ENCODE measurements at places on chromosomes 4 and X.

DNA sequence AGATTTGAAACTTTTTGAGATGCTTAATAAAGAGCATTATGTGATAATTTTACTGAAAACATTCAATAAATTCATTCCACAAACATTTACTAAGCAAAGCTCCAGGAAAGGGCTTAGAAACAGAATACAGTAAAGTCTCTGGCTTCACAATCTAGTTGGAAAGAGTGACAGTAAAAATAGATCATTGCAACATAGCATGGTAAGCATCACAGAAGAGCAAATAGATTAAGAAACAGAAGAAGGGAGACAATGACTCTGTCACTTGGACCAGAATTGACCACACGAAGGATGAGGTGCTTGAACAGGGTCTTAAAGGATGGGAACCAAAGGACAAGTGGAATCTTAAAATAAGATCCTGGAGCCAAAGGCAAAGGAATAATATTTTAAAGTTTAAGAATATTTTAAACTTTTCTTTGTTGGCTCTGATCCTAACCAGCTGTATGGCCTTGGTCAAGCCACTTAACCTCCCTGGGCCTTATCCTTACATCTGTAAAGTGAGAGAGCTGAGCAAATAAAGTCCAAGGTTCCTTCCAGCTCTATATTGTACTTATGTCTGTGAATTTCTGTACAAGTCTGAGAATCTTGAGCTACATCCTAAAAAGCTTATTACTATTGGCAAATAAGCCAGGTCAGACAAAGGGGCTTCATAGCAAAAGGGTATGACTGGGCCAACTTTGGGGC is 33.9 kb downstream of the SEC24D start:
- DNase-seq = no peak

DNA sequence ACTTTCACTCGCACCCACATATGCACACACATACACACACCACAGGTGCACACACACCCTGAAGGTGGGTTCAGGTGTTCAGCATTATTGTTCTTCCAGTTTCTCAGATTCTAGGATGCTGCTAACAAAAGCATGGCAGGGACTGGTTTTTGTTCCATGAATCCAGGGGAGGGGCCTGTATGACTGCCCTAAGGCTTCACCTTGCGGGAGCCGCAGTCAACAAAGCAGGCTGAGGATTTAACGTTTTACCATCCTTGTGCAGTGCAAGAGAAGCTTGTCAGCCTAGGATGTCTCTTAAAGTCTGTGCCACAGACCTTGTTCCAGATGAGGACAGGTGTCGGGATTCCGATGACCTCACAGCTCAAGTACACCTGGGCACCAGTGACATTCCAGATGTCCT is 61.8 kb downstream of the POLR2B start:
- no peak for DNase-seq

GRCh38 chr4:159206427-159206871 is 103.6 kb downstream of the RAPGEF2 start:
- no peak for DNase-seq

GRCh38 chr4:120611092-120611491 is 311.4 kb downstream of the PRDM5 start:
- DNase-seq = no peak

DNA sequence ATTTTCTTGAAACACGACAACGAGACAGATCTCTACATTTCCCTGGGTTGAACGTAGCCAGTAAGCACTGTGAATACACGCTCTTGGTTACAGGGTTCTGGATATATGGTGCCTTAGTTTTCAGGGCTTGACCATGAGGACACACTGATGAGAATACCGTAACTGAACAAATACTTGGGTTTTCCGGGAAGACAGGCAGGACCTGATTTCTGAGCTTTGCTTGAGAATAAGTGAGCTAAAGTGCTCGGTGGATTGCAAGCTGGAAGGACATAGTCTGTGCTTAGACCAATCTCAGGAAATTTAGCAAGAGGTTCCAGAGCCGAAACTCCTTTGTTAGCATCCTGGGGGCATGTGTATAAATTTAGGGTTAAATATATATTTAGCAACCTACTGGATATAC is 876 bp upstream of the TACR3 start:
- no peak for DNase-seq

DNA sequence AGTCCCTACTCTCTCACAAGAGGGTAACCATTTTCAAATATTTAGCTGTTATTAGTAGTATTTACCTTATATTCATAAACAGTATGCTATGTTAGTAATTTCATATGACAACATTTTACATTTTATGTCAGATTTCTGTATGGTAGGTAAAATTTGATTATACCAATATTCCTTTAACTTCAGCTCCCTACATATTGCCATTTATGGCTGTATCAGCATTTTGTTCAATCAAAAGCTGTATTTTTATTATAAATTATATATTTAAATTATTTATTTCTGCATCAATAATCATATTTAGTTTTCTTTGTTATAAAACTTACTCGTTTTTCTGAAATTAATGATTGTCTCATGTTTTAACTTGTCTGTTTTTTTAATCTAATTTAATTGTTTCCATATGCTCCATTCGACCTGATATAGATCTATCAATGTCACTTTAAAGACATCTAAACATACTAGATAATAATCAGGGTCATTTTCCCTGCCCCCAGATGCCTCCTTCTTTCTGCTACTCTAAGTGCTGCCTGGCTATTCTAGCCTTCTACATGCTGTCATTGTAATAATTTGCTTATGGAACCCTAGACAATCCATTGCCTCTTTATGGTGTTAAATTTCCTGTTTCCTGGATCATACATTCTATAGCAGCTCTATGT is 1976.7 kb upstream of the ADGRL3 start:
- no peak for DNase-seq

DNA sequence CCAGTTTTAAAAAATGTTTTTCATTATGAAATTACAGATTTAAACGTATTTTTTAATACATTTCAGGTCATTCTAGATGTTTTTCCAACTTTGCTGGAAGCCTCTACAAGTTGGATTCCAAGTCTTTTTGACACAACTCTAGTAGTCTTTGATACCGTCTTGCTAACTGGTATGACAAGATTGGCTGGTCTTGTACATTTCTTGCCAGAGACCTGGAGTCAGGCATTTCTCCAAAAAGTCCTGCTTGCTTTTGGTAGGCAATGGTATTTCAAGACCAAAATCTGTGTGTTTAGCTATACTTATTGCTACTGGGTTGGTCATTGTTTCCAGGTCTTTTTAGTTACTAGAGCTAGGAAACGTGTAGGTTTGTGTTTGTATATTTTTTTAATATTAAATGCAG is 64.6 kb downstream of the SLAIN2 start:
- no peak for DNase-seq

GRCh38 chr4:78660559-78660958 is 109.0 kb downstream of the ANXA3 start:
- DNase-seq = no peak

DNA sequence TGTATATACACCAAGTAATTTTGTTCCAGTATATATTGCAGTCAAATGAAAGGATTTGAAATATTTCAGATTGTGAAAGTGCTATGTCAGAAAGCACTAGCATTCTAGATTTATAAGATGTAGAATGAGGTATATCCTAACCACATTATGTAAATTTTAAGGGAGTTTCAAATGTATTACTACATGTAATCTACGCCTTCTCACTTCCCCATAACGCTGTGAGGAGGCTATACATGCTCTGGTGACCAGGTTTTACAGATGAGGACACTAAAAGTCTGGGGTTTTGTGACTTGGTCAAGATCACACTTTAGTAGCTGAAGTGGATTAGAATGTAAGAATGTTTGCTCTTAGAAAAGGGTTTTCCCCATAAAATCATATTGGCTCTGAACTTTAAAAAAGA is 8.1 kb downstream of the ENPEP start:
- no peak for DNase-seq

- no peak for DNase-seq
Measured at GRCh38 chr4:22634541-22635181, 58.1 kb upstream of the GBA3 start.

DNA sequence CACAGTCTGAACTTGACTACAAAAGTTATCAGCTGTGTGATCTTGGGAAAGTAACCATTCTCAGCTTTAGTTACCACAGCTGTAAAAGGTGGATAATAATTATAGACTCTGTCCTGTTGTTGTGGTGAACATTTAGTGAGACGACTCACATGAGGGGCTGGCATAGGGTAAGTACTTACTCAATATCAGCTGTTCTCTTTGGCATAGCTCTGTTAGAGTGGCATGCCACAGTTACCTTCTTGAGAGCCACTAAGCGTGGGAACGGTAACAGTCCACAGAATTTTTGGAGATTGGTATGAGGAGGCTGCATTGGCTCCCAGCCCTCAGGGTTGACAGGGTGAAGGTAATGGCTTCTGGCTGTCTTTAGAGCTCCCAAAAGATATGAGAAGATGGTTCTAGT is 13.2 kb upstream of the HAND2 start:
- DNase-seq = no peak

DNA sequence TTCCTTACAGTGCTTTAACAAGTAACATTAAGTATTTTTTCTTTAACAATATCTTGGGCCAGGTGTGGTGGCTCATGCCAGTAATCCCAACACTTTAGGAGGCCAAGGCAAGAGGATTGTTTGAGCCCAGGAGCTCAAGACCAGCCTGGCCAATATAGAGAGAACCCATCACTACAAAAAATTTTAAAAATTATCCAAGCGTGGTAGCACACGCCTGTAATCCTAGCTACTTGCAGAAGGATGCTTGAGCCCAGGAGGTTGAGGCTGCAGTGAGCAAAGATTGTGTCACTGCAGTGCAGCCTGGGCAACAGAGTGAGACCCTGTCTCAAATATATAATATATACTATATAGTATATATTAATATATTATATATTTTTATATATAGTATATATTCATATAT is 162.2 kb downstream of the ZNF674 start:
- peak; percentile 51 for DNase-seq

GRCh38 chr4:118367872-118368271 is 15.1 kb upstream of the PRSS12 start:
- DNase-seq = no peak

- no peak for DNase-seq
Measured at GRCh38 chr4:100149190-100149589, 41.1 kb downstream of the DDIT4L start.

GRCh38 chr4:84583876-84584380 is 1.0 kb downstream of the CDS1 start:
- DNase-seq = peak; percentile 48

GRCh38 chr4:118033148-118034052 is 886 bp upstream of the NDST3 start:
- peak; percentile 76 for DNase-seq

DNA sequence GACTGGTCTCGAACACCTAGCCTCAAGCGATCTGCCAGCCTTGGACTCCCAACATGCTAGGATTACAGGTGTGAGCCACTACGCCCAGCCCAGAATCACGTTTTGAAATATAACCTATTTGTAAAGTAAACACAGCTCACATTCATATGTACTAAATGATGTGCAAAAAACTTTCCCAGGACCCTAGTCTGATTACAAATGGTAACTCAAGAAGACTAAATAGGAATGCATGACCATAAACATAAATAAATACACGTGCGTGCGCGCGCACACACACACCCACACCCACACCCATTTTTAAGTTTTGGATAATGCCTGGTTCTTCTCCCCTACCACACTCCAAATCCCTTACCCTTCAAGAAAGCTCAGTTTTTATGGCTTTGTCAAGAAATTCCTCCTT is 163.9 kb downstream of the NR3C2 start:
- DNase-seq = no peak

GRCh38 chrX:109826954-109827708 is 94.1 kb upstream of the ACSL4 start:
- DNase-seq = no peak

GRCh38 chrX:149858592-149858991 is 22.4 kb upstream of the MAGEA8 start:
- no peak for DNase-seq

DNA sequence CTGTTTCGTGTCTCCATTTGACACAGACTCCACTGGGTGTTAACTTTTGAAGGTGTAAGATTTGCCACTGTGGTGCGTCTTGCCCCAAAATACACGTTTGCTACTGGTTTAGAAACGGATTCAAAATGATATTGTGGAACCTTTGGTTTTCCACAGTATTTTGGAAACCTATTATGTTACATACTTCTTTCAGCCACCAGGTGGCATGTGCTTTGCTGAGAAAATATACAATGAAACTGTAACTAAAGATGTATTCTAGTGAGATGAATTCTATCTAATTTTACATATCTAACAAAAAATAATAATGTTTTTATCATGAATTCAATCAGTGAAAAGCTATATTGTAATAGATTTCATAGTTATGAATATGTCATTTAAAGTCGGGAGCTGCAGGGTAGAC is 28.4 kb upstream of the SLITRK4 start:
- DNase-seq = peak; percentile 32

DNA sequence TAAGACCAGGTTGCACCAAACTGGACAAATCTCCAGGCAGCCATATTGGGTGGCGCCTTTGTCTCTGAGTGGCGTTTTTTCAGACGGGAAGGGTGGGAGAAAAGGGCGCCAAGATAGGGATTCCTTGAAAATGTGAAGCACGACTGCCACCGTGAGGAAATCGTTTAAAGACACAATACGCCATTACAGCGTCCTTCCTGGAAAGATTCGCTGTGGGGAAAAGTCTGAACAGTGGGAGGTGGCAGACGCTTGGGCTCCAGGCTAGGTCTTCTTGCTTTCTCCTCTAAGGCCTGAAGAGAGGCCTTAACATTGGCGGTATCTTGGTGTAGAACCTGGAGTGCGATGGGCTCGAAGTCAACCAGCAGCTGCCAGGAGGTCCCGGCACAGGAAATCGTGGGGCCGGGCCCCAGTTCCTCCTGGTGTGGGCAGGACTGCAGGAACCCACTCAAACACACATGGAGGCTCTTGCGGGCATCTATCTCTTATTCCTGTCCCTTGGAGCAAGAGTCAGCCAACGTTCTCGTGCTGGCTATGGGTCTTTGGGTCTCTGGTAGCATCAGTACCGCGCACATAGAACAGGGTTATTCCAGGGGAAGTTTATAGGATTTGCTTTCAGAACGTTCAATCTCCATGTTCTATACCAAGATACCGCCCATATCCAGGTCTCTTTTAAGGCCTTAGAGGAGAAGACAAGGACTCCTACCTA is 208.8 kb downstream of the OR13H1 start:
- no peak for DNase-seq

DNA sequence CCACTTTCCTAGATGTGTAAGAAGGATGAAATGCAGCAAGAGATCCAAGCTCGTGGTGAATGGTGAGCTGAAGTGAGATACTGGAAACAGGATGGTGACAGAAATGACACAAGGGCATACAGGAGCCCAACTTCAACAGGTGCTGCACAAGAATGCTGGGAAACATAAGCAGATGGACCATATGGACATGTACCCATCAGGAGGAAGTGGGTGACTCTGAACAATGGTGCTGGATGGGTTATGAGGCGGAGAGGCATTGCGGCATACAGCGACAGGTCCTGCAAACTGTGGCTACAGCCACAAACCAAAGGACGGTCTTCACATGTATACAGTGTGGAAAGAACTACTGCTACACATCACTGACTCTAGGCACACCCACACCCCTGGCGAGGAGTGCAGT is 265.7 kb downstream of the CAMK2D start:
- no peak for DNase-seq

- DNase-seq = peak; percentile 67
Measured at GRCh38 chrX:46561824-46562657, 11.5 kb upstream of the CHST7 start.

GRCh38 chrX:15814771-15815365 is 24.6 kb downstream of the ZRSR2 start:
- no peak for DNase-seq

- DNase-seq = no peak
Measured at GRCh38 chr4:151688003-151688784, 72.6 kb downstream of the GATB start.

- DNase-seq = no peak
Measured at GRCh38 chr4:98677799-98678198, 19.4 kb upstream of the TSPAN5 start.

GRCh38 chr4:18103876-18104605 is 82.5 kb upstream of the LCORL start:
- DNase-seq = no peak

Measured in KBM-7 (cell line).